ENCODE measurements at places on chromosomes 6 and 20. TPM values are rescaled to one million over a fixed set of nuclear protein-coding genes. Genes with fewer than 3 reads are reported as not detected.
A peak's percentile ranks its signal among the peaks of the same experiment; 100 is the strongest.

DNA sequence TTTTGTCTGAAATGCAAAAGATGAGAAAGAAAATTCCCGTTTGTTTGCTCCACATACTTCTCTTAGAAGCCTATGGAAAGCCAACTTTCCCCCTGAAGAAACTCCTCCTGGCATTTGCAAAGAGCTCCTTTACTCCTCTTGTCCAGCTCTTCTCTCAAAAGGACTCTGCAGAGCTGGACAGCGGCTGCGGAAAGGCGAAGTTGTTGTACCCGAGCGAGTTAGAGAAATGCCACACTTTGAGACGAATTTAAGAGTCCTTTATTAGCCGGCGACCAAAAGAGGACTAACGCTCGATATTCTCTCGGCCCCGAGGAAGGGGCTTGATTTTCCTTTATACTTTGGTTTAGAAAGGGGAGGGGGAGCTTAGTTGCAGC is 157.8 kb downstream of the TRIM27 start:
- H3K4me1 ChIP-seq = peaks cover 36% of the 10 kb centered on the region
- H3K36me3 ChIP-seq = no peaks in the 10 kb centered on the region
- H3K4me3 ChIP-seq = peak overlapping the region; percentile 82
- peaks cover 62% of the 10 kb centered on the region for H3K27me3 ChIP-seq
- H3K27ac ChIP-seq = peak overlapping the region; percentile 37
- DNase-seq = peak; percentile 68

GRCh38 chr6:33696548-33697518 is 14.7 kb downstream of the UQCC2 start:
- peaks cover 63% of the 10 kb centered on the region for H3K36me3 ChIP-seq
- H3K4me1 ChIP-seq = peaks cover 6% of the 10 kb centered on the region
- no peak overlapping the region for H3K27ac ChIP-seq
- H3K4me3 ChIP-seq = no peak overlapping the region

DNA sequence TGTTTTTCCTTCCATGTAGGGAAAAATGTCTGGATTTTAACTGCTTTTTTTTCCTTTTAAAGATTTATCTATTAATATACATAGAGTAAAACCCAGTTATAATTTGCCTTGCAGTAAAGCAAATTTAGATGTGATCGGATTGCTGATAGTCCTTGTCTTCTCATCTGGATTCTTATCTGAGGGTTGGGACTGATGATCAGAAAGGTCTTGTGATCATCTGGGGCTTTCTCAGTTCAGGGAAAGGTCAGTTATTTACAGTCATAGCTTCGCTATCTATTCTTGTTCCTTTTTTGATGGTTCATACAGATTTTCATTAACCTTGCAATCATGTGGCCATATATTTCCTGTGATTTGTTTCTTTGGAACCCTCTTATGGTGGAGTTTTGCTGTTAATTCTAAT is 63.8 kb upstream of the CLDN20 start:
- H3K4me3 ChIP-seq = no peak overlapping the region
- H3K27me3 ChIP-seq = no peaks in the 10 kb centered on the region
- no peak for DNase-seq
- H3K36me3 ChIP-seq = no peaks in the 10 kb centered on the region

DNA sequence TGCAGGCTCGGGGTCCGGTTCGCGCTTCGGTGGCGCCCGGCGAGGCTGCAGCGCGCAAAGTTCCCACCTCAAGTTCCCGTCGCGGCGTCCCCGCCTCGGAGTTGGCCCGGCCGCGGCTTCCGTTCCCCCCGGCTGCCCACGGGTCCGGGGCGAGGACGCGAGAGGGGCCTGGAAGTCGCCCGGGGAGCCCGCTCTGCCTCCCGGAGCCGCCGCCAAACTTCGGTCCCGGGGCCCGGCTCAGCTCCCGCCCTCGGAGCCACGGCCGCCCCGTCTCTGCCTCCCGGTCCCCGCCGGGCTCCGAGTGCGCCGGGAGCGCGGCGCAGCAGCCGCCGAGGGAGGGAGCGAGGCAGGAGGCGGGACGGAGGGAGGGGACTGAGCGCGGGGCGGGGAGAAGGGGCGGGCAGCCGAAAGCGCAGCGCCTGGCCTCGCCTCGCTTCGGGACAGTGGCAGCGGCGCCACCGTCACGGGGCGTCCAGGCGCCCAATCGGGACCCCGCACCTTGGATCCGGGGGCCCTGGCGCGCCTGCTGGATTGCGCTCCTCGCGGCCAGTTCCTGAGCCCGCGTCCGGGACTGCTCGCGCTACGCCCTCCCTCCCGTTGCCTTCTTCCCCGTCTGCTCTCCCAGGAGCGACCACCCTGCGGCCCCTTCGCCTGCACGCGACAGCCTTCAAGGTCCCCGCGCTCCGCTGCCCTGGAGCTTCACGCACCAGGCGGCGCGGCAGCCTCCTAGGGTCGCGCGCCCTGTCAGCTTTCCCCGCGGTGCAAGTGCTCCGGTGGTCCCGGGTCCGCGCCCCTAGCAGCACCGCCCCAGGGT is at the start of gene KCNG1:
Gene KCNG1 (minus strand): TSS at position 305 of the 814 bp plus-strand sequence. CDS start 12,769 bp downstream, outside the sequence.
- DNase-seq = peak; percentile 95
- peaks cover 9% of the 10 kb centered on the region for H3K4me1 ChIP-seq
- H3K36me3 ChIP-seq = peaks cover 35% of the 10 kb centered on the region
- peaks cover 29% of the 10 kb centered on the region for H3K27me3 ChIP-seq

- DNase-seq = no peak
- peaks cover 6% of the 10 kb centered on the region for H3K36me3 ChIP-seq
- no peaks in the 10 kb centered on the region for H3K4me1 ChIP-seq
- no peak overlapping the region for H3K27ac ChIP-seq
- H3K4me3 ChIP-seq = no peak overlapping the region
Measured at GRCh38 chr6:346386-347030, 45.0 kb upstream of the IRF4 start.

DNA sequence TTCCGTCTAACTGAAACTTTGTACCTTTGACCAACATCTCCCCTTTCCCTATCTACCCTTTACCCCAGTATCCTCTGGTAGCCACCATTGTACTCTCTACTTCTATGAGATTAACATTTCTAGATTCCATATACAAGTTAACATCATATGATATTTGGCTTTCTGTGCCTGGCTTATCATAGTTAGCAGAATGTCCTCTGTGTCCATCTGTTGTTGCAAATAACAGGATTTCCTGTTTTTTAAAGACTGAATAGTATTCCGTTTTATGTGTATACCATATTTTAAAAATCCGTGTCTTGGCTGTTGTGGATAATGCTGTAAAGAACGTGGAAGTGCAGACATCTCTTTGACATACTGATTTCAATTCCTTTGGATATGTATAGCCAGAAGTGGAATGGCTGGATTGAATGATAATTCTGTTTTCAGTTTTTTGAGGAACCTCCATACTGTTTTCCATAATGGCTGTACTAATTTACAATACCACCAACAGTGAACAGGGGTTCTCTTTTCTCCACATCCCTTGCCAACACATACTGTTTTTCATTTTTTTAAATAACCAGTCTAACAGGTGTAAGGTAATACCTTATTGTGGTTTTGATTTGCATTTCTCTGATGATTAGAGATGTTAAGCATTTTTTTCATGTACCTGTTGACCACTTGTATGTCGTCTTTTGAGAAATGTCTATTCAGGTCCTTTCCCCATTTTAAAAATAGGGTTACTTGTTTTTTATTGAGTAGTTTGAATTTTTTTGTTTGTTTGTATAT is 53.8 kb downstream of the CDC5L start:
- no peak overlapping the region for H3K4me3 ChIP-seq
- H3K27ac ChIP-seq = no peak overlapping the region
- H3K36me3 ChIP-seq = peaks cover 63% of the 10 kb centered on the region
- H3K4me1 ChIP-seq = no peaks in the 10 kb centered on the region

NHLRC1 gene
- total RNA-seq = 0.29 TPM

BPIFB4 gene
- total RNA-seq = not detected

RCAN2 gene
- total RNA-seq = 16.7 TPM

IDH3B gene
- 89.9 TPM for total RNA-seq
